AG04450 (cell line): ENCODE measurements at places on chromosomes 16 and 17.

GRCh38 chr16:78684655-78685375 is 585.4 kb downstream of the WWOX start:
- DNase-seq, result no peak

DNA sequence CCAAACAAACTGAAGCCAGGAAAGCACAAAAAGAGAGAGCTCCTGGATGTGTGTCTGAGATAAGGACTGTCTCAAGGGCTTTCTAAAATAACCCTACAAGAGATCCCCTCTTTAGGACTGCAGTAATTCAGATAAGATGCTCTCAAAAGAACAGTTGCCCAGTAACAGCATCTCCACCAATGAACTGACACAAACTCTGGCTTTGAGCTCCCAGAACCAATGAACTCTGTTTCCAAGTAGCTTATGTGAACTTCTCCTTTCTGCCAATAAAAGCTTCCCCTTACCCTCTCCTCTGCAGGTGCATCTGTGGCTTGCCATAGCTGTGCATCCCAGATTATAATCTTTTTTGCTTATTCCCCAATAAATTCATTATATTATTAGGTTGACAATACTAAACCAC is 421.5 kb downstream of the SLC39A11 start:
- DNase-seq, result no peak

- no peak for DNase-seq
These were observed 4.7 kb downstream of the SMTNL2 start for GRCh38 chr17:4588898-4589625.

- no peak for DNase-seq
These were observed 1153.4 kb downstream of the CDH8 start for GRCh38 chr16:60882816-60883215.

DNA sequence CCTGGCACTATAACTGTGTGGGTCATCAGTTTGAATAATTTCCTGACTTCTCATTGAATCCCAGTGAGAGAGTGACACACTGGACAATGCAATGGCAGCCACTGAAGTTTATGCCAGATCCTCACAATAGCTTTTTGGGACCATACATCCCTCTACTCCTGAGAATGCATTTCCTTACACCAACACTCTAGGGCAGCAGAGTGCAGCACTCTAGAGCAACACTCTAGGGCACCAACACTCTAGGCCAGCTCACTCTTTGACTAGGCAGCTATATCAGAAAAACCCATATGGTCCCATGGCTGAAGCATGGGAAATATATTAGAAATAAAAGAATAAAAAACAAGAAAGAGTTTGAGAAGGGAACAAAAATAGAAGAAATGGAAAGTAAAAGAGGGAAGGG is 309.2 kb downstream of the MAP2K6 start:
- no peak for DNase-seq

- no peak for DNase-seq
These were observed 9.9 kb downstream of the RABEP2 start for GRCh38 chr16:28915181-28915580.

DNA sequence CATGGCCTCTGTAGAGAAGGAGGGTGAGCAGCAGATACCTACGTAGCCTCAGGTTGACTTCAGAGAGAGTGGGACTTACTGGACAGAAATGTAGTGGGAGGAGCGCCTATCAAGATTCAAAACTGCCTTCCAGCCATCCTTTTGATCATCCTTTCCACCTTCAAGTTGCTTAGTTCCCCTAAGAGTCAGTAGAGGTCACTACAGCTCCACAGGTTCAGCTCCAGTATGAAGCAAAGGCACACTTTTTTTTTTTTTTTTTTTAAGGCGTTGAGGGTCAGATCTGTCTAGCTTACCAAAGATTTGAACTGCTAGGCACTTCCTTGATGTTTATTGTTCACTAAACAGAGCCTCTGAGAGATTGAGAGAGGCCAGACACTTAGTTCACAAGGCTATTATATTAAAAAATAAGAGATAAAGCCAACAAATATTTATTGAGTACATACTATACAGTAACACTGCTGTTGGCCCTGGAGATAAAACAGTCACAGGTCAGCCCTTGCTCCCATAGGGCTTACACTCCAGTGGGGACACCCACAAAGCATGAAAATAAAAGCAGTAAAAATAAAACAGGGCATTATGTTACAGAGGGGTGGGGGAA is 3.1 kb downstream of the RNF227 start:
- DNase-seq, result peak; percentile 64

GRCh38 chr17:3916825-3917224 is 560 bp upstream of the P2RX1 start:
- no peak for DNase-seq

DNA sequence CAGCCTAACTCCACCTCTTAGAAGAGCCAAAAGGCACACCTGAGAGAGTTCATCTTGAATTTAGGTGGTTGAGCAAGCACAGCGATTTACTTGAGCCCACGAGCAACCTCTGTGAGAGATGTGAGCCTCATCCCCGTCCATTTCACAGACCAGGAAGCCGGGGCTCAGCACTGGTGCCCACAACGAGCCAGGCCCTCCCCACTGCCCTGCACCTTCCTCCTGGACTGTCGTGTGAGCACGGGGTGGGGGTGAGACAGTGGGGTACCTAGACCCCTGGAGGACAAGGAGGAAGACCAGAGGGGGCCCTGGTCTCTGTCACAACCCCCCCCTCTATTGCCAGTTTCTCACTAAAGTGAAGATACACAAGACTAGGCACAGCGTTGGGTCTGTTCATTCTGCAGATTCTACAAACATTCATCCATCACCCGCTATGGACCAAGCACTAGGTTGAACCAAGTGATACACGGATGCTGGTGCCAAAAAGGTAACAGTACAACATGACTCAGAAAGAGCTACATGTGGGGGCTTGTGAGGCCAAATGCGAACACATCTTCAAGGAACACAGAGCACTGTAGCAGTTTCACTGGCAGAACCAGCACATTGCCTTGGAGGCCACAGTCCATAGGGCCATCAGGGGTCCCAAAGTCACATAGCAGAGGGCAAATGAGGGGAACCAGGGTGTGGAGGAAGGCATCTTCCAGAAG is 231.9 kb downstream of the PARN start:
- no peak for DNase-seq

DNA sequence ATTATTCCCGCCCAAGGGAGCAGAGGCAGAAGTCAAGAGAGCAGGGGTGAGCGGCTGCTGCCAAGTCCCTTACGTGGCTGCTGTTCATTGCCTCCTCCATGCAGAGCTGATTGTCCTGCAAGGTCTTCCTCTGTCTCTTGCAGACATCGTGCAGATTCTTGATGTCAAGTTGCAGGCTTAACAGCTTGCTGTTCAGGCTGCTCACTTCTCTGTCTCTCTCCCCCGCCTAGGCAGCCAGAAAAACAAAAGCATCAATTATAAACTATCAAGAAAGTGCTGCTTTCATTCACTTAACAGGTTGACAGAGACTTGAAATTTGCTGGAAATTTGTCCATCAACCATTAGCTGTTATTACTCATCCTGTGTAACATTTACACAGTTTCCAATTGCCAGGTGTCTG is 7.3 kb downstream of the PMFBP1 start:
- no peak for DNase-seq

DNA sequence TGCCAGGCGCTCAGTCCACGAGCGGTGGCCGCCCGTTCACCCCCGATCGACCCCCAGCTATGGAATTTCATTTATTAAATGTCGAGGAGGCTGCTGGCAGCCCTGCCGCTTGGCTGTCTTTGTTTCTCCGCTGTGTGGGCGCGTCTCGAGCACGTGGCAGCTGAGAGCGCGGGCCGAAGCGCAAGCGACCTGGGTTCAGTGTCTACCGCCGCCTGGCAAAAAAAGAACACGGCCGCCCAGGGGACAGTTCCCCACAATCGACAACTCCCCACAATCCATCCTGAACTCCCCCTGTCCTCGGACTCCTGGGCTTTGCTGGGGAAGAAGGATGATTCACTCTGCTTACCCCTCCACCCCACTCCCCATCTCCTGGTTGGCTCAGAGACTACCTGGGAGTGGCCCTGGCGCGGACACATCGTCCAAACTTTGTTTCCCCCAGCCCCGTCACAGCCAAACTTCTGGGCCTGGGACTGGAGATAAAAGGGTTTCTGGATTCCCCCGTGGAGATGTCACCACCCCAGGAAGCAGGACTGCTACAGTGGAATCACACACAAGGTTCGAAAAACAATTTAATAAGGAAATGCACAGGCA is 1.7 kb upstream of the ANKRD13B start:
- DNase-seq, result no peak

GRCh38 chr17:41067281-41067680 is 1.6 kb upstream of the KRTAP2-4 start:
- DNase-seq, result peak; percentile 41

GRCh38 chr16:11597235-11598095 is 10.7 kb upstream of the LITAF start:
- no peak for DNase-seq

GRCh38 chr17:14699574-14700185 is 398.8 kb downstream of the HS3ST3B1 start:
- DNase-seq, result no peak

GRCh38 chr17:19401321-19402010 is 9.6 kb upstream of the RNF112 start:
- DNase-seq, result no peak

- DNase-seq, result no peak
These were observed 609.2 kb downstream of the TOX3 start for GRCh38 chr16:51937771-51938170.

GRCh38 chr16:68645494-68646388 is 631 bp downstream of the CDH3 start:
- no peak for DNase-seq

GRCh38 chr17:75764417-75764710 is 628 bp downstream of the GALK1 start:
- DNase-seq, result no peak

DNA sequence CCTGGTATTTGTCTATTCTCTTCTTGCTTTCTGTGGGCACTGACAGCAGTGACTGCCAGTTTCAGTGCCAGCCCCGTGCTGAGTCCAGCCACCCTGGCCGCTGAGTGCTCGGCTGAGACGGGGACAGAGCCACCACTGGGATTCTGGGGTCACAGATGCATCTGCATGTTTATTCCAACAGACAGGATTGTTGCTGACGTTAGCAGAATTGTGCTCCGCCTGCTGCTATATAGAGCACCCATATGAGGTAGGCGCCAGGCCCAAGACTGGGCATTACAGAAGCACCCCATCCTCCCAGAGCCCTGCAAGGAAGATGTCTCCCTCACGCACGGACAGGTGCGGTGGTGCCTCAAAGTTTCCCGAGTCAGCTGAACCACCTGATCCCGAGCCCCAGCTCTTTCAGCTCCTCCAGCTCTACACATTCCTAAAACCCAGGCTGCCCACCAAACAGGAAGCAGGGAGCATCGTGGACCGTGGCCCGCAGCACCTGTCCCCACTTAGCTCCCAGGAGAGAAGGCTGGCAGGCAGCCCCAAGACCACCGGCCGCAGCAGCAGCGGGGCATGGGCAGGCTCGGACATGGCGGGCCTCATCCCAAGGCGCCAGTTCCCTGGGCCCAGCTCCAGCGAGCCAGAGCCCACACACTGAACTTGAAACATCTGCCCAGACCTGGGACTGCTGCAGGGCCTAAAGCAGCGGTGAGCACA is 44.9 kb upstream of the RASD1 start:
- DNase-seq, result no peak

DNA sequence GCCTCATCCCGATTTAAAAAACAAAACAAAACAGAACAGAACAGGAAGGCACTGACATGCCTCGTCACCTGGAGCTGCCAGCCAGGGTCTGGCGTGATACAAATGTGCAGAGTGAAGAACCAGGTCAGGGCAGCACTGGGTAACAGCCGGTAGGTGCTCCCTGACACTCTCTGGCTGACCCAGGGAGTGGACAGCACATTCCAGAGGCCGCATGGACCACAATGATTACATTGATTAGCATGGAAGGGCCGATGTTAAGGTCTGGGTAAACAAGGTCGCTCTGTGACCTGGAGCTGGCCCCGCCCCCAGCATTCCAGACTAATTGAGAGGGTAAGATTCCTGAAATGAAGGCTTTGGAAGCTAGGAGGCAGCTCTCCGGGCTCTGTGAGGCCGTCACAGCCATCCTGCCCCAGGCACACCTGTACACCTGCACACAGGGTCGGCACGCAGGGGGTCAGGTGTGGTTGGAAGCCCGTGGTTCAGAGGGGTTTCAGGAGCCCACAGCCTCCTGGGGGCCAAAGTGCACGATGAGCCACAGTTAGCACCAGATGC is 21.4 kb downstream of the PIEZO1 start:
- DNase-seq, result no peak

DNA sequence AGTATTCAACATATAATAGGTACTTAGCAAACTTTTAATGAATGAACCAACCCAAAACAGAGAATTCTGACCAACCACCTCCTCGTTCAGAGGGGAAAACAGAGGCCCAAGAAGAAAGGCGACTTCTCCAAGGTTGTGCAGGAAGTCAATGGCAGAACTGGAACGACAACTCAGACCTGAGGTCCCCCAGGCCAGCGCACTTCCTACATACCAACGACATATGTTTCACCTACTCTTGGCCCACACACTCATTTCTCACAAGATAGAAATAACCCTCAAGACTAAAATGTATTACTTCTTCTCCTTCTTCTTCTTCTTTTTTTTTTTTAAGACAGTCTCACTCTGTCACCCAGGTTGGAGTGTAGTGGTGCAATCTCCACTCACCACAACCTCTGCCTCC is 14.4 kb downstream of the CHCT1 start:
- no peak for DNase-seq

DNA sequence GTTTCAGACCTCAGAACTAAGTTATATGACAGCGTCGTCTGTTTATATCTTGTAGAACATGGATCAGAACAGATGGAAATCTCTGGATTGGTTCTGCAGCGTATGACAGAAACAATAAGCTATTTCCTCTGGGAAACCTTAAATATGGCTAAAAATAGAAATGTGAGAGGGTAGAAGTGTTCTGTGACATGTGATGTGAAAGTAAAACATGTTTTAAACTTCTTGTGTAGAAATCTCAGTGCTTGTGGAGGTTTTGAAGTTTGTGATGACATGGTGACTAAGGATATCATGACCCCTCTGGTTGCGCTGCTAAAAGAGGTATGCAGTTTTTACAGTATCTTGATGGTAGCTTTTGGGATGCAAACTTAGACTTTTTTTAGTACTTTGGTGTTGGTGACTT is 2.8 kb downstream of the HEATR3 start:
- peak; percentile 45 for DNase-seq

DNA sequence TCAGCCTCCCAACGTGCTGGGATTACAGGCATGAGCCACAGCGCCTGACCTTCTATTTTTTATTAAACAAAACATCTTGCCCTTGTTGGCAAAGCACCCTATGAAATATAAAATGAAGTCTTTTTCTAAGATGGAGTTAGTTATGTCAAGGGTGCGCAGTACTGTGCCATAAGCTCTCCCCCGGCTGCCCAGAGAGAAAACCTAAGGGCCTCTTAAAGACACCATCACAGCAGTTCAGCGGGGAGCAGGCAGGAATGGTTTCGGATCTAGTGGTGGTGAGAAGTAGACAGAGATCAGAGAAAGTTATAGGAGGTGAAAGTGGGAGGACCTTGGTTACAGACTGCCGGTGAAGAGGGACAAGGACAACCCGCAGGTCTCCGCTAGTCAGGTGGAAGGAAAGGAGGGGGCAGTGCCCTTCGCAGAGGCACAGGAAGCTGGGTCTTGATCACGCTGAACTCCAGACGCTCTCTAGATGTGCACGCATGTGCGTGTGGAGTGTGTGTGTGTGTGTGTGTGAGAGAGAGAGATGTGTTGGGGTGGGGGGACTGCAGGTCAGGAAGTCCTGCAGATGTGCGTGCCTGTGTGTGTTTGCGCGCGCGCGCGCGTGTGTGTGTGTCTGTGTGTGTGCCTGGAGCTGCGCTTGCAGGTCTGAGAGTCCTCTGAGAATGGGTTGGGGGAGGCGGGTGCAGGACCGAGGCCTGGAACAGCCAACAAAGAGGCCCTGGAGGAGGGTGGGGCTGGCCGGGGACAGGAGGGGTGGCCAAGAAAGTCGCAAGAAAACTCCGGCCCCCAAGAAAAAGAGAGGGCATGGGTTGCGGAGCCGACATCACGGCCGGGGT is 748 bp upstream of the CMTM3 start:
- DNase-seq, result no peak

GRCh38 chr17:42101513-42102292 is 3.4 kb upstream of the ZNF385C start:
- DNase-seq, result peak; percentile 13
